Transverse colon (tissue), 4 donors: ENCODE measurements at places on chromosomes 5 and 9. TPM values are rescaled to one million over a fixed set of nuclear protein-coding genes. Genes with fewer than 3 reads are reported as not detected.

The PCDHB7 gene
- 1.6 TPM for total RNA-seq

The PDLIM4 gene
- total RNA-seq: 43.4 TPM

The PNPLA7 gene
- total RNA-seq: 28.3 TPM

The KIF24 gene
- 0.37 TPM for total RNA-seq

The LVRN gene
- not detected for total RNA-seq

The PDE8B gene
- total RNA-seq: 0.68 TPM

The PPP1R26 gene
- 24.7 TPM for total RNA-seq

The FPGS gene
- 31.4 TPM for total RNA-seq

The CDKN2B gene
- 430 TPM for total RNA-seq

The NR5A1 gene
- total RNA-seq: not detected

The TNC gene
- total RNA-seq: 29.4 TPM

The MUSK gene
- total RNA-seq: 5.6 TPM

The RAB24 gene
- 38.2 TPM for total RNA-seq

The ODF2 gene
- total RNA-seq: 13.2 TPM

The PCAT7 gene
- 5.2 TPM for total RNA-seq

The BTNL8 gene
- 156 TPM for total RNA-seq

The RNF180 gene
- total RNA-seq: 8.0 TPM

The OR1J2 gene
- total RNA-seq: not detected

The S100Z gene
- not detected for total RNA-seq

The OR13J1 gene
- not detected for total RNA-seq

The REEP2 gene
- total RNA-seq: 3.5 TPM

The PCDHB10 gene
- not detected for total RNA-seq

The CDX1 gene
- 351 TPM for total RNA-seq

The SLC36A2 gene
- total RNA-seq: not detected

The TTF1 gene
- 6.4 TPM for total RNA-seq

The HTR4 gene
- total RNA-seq: 20.8 TPM

The IL33 gene
- total RNA-seq: 25.1 TPM

The LAMC3 gene
- 0.82 TPM for total RNA-seq

The CSF2 gene
- not detected for total RNA-seq

The LURAP1L gene
- 26.1 TPM for total RNA-seq

The SLC6A3 gene
- total RNA-seq: not detected

The IL5 gene
- not detected for total RNA-seq

The CKMT2 gene
- total RNA-seq: 0.79 TPM

The NMUR2 gene
- total RNA-seq: not detected

The FAM81B gene
- total RNA-seq: not detected

The TMOD1 gene
- total RNA-seq: 11.6 TPM

The PCA3 gene
- total RNA-seq: not detected

The DOCK2 gene
- total RNA-seq: 18.3 TPM
